Pulmonary artery endothelial cell (primary cell): ENCODE measurements at places on chromosomes 16 and 17. TPM values are rescaled to one million over a fixed set of nuclear protein-coding genes. Genes with fewer than 3 reads are reported as not detected.

DNA sequence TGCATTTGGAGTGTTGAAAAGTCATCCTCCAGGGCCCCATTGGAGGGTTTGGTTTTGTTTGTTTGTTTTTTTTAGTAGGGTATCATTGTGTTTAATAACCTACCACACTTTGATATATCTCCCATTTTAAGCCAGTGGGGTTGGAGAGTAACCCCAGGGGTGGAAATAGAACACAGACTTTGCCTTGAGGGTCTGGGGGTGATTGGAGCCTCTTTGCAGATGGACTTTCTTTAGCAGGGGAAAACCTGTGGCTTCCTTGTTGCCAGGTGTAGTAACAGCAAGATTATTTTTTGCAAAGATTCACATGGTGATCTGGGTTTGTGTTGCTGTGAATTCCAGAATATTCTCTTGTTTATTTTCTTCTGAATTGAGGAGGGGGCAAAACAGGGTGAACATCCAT lies 1.5 kb downstream of the ABCC1 start:
- DNase-seq, result no peak

PKMYT1 gene
- total RNA-seq, result 4.6 and 8.2 TPM in 2 replicates

- no peak for DNase-seq
Measured at GRCh38 chr16:12542818-12543699, 260.6 kb downstream of the CPPED1 start.

RASD1 gene
- total RNA-seq, result 9.2 and 14.7 TPM in 2 replicates

DNA sequence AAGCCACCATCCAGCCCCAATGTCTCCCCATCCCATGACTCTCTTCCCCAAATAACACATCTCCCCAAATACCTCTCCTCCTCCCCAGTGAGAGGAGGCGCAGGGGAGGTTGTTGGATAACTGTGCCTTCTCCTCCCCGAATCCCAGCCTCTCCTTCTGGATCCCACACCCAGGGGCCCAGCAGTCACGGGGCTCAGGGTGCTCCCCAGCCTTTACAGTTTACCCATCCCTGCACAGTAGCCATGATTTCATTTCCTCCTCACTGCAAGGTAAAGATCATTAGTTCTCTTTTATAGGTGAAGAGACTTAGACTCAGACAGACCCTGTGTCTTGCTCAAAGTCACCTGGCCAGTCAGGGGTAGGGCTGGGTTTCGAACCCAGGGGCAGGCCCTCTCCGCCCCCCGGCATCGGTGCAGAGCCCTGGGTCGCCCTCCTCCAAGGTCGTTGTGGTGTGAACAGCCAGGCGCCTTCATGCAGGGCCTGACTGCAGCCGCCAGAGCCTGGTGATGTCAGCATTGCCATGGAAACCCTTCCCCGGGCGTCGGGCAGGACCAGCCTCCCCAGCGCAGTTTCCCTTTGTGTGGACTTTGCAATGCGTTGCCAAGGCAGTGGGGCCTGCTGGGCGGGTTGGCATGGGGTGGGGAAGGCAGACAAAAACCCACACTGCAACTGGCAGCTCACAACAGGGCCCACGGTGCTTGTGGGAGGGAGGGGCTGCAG lies 53.3 kb upstream of the TOB1 start:
- DNase-seq, result peak; percentile 62

- no peak for DNase-seq
Measured at GRCh38 chr17:36888236-36888951, 48.9 kb upstream of the LHX1 start.

DNA sequence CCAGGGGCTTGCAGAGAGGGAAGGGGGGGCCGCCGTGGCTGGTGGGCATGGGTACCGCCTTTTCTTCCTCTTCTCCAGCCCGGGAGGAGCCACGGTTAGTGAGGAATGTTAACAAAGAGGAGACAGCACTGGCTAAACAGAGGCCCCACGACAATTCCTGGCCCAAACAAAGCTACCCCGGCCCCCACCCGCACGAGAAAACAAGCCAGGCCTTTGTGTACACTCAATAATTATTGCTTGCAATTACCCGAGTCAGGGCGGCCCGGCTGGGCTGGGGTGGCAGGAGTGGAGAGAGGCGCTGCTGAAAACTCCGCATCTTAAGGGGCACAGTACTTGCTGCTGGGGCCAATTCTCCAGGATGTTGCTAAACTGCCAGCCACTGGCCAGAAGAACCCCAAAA lies 56.4 kb downstream of the IRX5 start:
- no peak for DNase-seq

DNA sequence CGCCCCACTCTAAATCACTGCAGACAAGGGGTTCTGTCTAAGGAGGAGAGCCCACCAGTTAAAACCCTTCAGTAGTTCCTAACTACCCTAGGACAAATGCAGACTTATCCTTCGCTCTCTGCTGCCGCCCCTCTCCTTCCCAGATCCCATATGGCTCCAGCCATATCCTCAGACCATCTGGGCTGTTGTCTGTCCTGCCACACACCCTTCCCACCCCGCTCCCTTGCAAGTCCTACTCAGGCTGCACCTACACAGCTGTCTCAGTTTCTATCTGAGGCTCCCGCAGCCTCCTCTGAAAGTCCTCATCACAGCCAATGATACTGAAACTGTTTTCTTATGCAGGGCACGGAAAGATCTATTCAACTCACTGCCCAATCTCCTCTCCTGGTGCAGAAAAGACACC lies 720 bp upstream of the BCKDK start:
- DNase-seq, result no peak

GRCh38 chr17:27259356-27259755 lies 34.6 kb upstream of the WSB1 start:
- DNase-seq, result no peak

NIP7 gene
- total RNA-seq, result 39.8 and 40.7 TPM in 2 replicates

GRCh38 chr16:85363427-85363826 lies 249.7 kb upstream of the GSE1 start:
- no peak for DNase-seq

DNA sequence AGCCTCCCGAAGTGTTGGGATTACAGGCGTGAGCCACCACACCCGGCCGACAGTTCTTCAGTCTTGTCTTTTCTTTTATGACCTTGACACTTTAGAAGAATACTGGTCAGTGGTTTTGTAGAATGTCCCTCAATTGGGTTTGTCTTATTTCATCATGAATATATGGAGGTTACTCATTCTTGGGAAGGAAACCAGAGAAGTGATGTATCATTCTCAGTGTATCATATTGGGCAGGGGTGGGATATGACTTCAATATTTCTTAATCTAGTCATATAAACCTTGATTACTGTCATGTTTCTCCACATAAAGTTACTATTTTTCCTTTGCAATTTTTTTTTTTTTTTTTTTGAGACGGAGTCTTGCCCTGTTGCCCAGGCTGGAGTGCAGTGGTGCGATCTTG lies 36.9 kb downstream of the SNTB2 start:
- no peak for DNase-seq

ARHGAP23 gene
- total RNA-seq, result 44.8 and 45.1 TPM in 2 replicates

FNDC8 gene
- total RNA-seq, result not detected in 2 replicates

GRCh38 chr17:49397586-49397985 lies 17.1 kb downstream of the PHB1 start:
- no peak for DNase-seq

CES5A gene
- not detected in 2 replicates for total RNA-seq

DNA sequence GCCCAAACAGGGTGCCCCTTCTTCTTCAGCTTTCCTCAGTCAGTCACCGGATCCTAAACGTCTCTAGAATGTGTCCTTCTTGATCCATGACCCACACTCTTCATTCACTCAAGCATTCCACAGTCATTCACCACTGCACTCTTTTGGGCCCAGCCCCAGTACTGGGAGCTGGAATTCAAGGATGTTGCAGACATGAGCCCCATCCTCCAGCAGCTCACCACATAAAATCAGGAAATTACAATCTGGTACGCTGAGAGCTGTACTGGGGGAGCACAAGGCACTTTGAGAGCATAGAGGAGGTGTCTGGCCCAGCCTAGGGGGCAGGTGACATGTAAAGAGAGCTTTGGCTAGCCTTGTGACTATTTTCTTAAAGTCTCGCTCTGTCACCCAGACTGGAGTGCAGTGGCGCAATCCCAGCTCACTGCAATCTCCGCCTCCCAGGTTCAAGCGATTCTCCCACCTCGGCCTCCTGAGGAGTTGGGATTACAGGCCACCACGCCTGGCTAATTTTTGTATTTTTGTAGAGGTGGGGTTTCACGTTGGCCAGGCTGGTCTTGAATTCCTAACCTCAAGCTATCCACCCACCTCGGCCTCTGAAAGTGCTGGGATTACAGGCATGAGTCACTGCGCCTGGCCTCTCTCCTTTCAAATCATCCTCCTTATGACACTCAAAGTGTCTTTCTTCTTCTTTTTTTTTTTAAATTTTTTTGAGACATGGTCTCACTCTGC lies 18.7 kb downstream of the CES4A start:
- DNase-seq, result no peak

- peak; percentile 26 for DNase-seq
Measured at GRCh38 chr16:3266873-3267537, 10.6 kb upstream of the MEFV start.
